ENCODE measurements at places on chromosomes 3 and 15. TPM values are rescaled to one million over a fixed set of nuclear protein-coding genes. Genes with fewer than 3 reads are reported as not detected.
A peak's percentile ranks its signal among the peaks of the same experiment; 100 is the strongest.

LTF gene
- total RNA-seq, result 0.36 TPM

C3orf49 gene
- total RNA-seq, result not detected

OR5K2 gene
- total RNA-seq, result not detected

SLC2A2 gene
- total RNA-seq, result not detected

PDIA3 gene
- 39.8 TPM for total RNA-seq

FGF7 gene
- total RNA-seq, result 0.45 TPM

GCNT3 gene
- total RNA-seq, result 0.18 TPM

CCR8 gene
- total RNA-seq, result not detected

NPTN gene
- 122 TPM for total RNA-seq

EFHB gene
- total RNA-seq, result 0.64 TPM

IP6K2 gene
- total RNA-seq, result 122 TPM

- DNase-seq, result no peak
These were observed 13.8 kb downstream of the HDC start for GRCh38 chr15:50251638-50252182.

DNA sequence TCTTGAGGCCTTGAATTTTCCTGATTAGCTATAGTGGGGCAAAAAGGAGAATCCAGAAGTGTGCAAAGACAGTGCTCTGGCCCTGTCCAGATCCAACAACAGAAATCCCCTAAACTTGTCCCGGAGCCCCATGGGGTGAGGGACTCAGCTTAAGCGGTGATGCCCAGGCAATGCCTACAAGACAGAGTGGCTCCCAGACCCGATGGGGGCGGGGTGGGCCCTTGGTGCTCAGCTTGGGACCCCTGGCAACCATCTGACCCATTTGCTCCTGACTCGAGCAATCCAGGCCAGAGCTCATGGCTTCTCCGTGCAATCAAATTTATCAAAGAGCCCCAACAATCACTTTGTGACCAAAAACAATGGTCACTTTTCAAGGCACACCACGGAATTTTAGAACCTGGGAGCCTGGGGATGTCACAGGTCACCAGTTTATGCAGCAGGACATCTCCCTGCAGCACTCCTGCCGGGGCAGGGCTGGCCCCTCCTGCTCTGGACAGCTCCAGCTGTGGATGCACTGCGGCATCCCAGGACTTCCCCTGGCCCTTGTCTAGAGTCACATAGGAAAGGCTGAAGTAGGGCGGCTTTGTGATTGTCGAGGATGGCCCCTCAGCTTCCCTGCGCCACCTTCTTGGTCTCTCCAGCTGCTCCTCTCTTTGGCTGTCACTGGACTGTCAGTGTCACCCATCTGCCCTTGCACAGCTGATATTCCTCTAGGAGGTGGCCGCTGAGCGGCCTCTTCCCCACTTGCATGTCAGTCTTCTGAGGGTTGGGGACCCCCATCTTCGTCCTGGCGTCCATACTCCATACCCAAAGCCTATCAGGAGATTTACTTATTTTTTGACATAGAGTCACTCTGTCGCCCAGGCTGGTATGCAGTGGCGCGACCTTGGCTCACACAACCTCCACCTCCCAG lies 28.4 kb downstream of the RGMA start:
- DNase-seq, result no peak

GRCh38 chr3:14200841-14201240 lies 22.2 kb downstream of the LSM3 start:
- DNase-seq, result no peak

GRCh38 chr3:129045675-129046036 lies 14.9 kb upstream of the GP9 start:
- no peak for DNase-seq

DNA sequence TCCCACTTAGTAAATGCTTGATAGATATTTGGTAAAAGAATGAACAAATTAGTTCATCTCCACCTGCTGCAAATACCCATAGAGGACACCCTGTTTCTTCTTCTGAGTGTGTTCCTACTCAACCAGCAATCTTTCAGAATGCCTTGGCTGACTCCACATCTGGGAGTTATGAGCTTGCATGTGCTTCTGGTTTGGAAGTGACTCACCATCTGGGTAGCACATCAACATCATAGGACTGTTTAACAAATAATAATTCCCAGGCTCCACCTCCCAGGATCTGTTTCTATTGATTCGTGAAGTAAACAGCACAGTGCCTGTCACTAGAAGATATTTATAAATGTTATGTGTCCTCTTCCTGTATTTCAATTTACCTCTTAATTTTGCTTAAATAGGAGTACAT lies 580.1 kb downstream of the ROBO2 start:
- DNase-seq, result no peak

GRCh38 chr3:9396301-9396631 lies 1.1 kb upstream of the SETD5 start:
- DNase-seq, result no peak

DNA sequence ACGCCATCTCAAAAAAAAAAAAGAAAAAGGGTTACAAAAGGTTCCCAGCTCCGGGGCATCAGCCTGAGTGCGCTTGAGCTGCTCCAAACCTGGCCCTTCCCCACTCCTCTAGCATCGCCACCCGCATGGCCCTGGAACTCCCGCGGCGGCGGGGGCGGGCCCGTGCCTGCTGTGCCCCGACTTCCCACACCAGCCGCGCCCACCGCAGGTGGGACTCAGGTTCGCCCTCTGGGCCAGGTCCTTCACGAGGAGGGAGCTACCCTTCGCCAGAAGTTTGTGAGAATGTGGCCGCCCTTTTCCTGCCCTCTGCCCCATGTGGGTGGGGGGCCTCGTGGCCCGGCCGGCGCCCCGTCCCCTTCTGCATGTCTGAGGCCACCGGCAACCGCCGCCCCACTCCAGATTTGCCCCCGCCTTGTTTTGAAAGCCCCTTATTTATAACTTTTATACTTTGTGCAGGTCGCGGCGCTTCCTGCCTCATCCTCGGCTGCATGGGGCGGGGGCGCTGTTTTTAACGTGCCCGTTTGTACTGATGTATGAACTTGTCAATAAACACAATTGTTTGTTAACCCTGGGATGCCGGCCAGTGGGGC lies 507 bp upstream of the JMJD7 start:
- no peak for DNase-seq

DNA sequence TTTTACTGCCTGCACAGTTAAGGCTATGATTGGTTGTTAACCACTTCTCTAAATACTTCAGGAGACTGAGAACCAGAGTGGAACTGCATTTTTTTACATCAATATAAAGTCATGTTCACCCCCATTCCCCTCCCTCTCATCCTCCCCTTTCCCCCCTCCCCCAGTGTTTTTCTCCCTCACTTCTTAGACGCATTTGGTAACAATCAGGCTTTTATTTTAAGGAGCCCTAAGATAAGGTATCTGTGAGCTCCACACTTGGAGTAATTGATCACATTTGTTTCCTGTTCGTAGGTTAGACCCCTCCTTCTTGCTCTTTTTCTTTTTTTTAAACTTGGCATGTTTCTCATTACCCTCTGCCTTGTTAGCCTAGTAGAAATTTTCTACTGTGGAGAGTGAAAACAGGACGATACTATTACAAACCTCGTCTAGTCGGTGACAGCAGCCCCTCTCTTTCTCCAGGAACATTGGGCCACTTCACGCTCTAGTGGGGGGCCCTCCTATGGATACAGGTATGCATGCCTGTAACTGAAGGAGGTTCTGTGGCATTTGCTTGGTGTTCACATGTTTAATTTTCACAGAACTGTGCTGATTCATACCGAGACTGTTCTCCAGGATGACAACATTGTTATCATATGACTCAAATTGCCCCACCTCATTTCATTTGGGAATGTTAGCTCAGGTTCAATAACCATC lies 314.4 kb downstream of the MECOM start:
- no peak for DNase-seq

- DNase-seq, result peak; percentile 91
These were observed 9.7 kb downstream of the ETV5 start for GRCh38 chr3:186099178-186099577.

- no peak for DNase-seq
These were observed 3.2 kb upstream of the FEM1B start for GRCh38 chr15:68274201-68274848.

DNA sequence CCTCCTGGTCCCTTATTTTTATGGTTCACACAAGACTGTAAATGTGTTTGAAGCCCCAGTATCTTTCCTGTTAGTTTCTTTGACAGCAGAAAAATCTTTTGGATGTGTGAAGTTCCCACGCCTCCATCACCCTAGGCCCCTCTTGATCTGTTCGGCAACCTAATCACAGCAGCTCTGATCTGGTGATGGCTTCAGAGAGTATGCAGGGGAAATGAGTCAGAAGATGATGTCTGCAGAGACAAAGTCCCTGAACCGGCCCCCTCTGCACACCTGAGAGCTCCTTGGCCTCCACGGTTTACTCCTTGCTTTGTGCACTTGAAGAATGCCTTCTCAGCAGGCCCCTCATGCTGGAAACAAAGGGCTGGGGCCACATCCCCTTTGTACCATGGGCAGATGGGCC lies 63.5 kb downstream of the CLDN11 start:
- DNase-seq, result no peak

DNA sequence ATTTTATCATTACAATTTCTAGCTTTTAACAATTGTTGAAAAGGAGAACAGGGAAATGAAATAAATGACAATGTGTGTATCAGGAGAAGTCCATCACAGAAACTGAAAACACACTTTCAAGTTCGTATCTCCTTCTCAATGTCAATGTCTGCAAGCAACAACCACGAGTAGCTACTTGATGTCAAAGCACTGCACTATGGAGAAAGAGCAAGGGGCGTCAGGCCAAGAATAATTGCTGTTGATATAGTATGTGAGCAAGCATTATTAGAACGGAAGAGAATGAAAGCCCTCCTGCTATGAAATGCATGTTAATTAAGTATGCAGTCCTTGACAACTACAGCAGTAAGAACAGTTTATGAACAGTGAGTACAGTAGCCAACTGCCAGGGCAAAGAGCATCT lies 1250.1 kb downstream of the ZPLD1 start:
- DNase-seq, result no peak

DNA sequence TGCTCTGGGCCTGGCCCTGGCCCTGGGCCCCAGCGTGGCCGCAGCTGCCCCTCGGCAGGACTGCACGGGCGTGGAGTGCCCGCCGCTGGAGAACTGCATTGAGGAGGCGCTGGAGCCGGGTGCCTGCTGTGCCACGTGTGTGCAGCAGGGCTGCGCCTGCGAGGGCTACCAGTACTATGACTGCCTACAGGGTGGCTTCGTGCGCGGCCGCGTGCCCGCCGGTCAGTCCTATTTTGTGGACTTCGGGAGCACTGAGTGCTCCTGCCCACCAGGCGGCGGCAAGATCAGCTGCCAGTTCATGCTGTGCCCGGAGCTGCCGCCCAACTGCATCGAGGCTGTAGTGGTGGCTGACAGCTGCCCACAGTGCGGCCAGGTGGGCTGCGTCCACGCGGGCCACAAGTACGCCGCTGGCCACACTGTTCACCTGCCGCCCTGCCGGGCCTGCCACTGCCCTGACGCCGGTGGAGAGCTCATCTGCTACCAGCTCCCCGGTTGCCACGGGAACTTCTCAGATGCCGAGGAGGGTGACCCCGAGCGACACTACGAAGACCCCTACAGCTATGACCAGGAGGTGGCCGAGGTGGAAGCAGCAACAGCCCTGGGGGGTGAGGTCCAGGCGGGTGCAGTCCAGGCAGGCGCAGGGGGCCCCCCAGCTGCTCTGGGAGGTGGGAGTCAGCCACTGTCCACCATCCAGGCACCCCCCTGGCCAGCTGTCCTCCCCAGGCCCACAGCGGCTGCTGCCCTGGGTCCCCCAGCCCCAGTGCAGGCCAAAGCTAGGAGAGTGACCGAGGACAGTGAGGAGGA lies 21.7 kb downstream of the FBLN2 start:
- no peak for DNase-seq

- DNase-seq, result no peak
These were observed 16.5 kb upstream of the SIAH2 start for GRCh38 chr3:150779402-150779858.

DNA sequence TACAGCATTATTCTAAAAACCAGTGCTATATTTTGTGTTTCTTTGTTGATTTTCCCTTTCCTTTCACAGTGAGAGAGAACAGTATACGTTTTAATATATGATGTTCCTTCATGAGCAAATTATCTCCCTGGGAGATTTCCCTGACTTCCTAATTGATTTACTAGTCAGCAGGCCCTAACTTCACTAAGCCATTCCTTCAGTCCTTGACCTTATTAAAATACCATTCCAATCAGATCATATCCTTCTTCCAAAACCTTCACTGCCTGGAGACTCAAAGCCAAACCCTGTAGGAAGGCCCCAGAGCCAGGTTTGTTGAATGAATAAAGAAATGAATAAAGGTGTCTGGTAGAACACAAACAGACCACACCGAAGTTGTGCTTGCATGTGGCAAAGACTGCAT lies 43.8 kb upstream of the ARHGEF3 start:
- DNase-seq, result no peak

DNA sequence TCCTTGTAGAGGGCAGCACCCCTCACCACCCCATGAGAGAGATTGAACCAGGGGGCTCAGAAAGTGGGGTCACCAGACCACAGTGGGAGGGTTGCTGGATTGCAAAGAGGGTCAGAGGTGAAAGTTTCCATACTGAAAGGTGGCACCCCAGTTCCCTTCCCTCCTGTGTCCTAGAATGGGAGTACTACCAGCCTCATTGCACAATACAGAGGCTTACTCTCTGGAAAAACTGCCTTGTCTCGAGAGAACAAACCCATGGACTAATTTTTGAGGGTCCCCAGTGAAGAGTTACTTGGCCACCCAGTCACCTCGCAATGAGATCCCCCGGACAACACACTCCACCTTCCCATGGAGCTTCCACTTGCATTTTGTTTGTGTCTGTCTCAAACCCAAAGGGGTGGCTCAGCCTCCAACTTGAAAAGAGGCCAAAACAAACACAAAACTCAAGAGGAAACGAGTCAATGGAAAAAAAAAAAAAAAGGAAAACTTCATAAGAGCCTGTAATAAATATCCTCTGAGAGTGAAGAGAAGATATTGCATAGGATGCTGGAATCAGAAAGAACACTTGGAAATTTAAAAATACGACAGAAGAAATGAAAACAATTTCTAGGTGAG lies 18.6 kb downstream of the MESP2 start:
- no peak for DNase-seq

- no peak for DNase-seq
These were observed 41.4 kb downstream of the NFKBIZ start for GRCh38 chr3:101890716-101891115.

- DNase-seq, result no peak
These were observed 17.3 kb upstream of the HRH1 start for GRCh38 chr3:11136830-11137626.

DNA sequence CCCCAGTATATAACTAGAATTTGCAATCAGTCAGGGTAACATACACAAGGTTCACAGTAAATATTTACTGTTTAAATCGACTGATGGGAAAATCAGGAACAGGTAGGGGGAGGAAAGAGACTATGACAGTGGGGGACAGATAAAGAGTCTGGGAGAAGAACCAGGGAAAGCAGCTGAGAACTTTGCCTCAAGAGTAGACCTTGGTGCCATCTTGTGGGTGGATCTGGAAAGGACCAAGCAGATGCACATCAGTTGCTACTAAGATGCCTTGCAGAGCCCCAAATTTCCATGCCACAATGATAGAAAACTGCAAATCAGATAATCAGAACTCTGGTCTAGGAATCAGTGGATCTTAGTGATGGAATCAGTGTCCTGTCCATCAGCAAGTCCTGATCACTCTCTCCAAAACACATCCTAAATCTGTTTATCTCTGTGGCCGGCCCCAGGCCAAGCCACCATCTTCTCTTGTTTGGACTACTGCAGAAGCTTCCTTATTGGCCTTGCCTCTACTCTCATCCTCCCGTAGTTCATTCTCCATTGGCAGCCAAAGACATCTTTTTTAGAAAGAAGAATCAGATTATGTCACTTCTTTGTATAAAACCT lies 62.7 kb downstream of the PDE8A start:
- DNase-seq, result peak; percentile 34

- DNase-seq, result peak; percentile 7
These were observed 636 bp upstream of the EIF1B start for GRCh38 chr3:40308725-40309417.

- no peak for DNase-seq
These were observed 259.9 kb upstream of the ATP11B start for GRCh38 chr3:182533394-182533793.

GRCh38 chr3:182597621-182598041 lies 195.7 kb upstream of the ATP11B start:
- DNase-seq, result no peak
